Stimulated activated CD4-positive, alpha-beta T cell treated with anti-CD3 and anti-CD28 coated beads, Interleukin-15, amount 100 ng/mL, for 48 hours (primary cell): ENCODE measurements at places on chromosomes 7 and 10.

GRCh38 chr7:151805191-151805590 is 71.7 kb downstream of the PRKAG2 start:
- DNase-seq: no peak

- DNase-seq: no peak
Measured at GRCh38 chr7:68420342-68421192, 1177.7 kb upstream of the AUTS2 start.

DNA sequence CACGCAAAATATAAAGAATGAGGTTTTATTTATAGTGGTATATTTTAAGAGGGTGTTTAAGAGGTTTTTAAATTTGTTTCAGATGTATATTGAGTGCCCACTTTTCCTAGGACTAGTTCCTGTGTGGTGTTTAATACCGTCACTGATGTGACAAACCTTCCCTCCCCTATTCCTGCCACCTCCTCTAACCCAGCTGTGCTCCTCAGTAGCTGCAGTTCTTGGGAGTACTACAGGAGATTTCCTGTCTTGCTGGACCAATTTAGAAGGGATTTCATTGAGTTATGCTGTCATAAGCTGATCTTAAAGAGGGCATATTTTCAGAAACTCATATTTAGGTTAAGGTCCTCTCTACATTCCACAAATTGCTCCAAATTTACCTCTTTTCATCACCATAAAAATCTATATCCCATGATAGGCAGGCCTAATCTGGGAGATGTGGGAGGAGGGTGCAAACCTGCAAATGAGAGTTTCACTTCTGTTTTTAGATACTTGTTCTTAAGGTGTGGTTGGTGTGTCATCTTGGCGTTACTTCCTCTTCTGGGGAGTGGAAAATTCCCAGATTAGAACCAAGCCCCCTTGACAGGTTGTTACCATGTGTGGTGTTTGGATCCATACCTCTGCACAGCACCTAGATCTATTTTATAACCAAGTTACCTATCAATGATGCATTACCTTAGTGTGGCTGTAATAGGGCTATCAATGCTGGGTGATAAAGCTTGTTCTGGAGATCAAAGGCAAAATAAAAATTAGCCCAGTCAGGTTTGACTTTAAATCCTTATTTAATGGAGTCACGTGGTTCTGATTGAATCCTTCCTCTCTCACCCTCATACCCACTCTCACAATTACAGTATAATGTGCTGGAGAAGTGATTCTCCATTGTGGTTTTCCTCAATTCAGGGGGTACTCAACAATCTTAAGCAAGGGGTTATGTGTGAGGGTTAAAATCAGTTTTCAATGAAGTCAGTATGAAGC is 141.1 kb downstream of the CDK14 start:
- no peak for DNase-seq

- no peak for DNase-seq
Measured at GRCh38 chr10:22230158-22230833, 12.5 kb upstream of the EBLN1 start.

DNA sequence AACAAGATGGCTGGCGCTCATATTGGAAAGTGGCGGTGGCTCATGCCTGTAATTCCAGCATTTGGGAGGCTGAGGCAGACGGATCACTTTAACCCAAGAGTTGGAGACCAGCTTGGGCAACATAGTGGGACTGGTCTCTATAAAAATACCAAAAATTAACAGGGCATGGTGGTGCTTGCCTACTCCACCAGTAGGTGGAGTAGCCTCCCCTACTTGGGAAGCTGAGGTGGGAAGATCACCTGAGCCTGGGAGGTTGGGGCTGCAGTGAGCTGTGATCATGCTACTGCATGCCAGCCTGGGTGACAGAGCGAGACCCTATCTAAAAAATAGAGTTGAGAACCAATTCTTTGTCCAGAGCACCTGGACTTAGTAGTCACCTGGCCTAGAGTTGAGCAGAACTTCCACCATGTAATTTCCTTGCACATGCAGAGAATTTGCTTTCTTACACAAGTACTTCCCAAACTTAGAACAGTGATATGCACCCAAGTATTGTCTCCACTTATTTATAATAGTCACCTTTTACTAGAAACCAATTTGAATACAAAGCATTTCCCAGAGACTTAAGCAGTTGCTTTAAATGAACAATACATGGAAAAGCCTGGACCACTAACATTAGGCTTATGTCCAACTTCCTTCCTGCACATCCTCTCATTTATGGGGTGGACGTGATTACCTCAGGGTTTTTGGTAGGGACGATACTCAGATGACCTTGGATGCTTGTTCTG is 15.9 kb downstream of the LAMB4 start:
- no peak for DNase-seq

- peak; percentile 74 for DNase-seq
Measured at GRCh38 chr7:130668258-130669084, at the start of gene COPG2. TSS of gene COPG2 (minus strand) at chr7:130668748. CDS start at chr7:130668668, 80 bp downstream.

DNA sequence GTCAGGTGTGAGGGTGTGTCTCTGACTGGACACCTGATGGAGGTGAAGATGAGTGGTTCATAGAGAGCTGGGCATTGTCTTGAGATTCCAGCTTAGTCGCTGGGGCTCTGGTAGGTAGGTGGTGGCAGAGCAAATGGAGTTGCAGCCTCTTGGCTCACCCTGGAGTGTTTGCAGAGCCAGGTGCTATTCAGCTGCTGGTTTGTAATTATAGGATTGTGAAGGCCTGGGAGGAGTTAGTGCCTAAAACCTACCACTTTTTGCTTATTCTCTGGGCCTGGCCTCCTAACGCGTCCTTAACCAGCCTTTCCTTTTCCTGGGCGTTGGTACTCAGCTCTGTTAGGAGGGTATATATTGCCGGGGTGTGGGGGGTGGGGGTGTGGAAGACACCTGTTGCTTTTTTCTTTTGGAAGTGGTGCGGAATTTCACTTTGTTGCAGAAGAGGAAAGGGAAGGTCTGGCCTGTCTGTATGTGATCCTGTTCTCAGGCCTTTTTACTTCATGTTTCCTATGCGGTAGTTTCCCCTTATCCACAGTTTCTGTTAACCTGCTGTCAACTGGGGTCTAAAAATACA is 3.2 kb downstream of the PPRC1 start:
- no peak for DNase-seq

DNA sequence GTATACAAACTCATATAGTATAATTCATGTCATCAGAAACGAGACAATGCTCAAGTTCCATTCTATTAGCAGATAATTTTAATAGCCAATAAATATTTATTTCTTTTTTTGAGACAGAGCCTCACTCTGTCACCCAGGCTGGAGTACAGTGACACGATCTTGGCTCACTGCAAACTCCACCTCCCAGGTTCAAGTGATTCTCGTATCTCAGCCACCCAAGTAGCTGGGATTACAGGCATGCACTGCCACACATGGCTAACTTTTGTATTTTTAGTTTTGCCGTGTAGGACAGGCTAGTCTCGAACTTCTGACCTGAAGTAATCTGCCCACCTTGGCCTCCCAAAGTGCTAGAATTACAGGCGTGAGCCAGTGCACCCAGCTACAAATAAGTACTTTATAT is 45.7 kb downstream of the ORC5 start:
- no peak for DNase-seq

- DNase-seq: no peak
Measured at GRCh38 chr10:15601819-15602218, 117.9 kb downstream of the ITGA8 start.

DNA sequence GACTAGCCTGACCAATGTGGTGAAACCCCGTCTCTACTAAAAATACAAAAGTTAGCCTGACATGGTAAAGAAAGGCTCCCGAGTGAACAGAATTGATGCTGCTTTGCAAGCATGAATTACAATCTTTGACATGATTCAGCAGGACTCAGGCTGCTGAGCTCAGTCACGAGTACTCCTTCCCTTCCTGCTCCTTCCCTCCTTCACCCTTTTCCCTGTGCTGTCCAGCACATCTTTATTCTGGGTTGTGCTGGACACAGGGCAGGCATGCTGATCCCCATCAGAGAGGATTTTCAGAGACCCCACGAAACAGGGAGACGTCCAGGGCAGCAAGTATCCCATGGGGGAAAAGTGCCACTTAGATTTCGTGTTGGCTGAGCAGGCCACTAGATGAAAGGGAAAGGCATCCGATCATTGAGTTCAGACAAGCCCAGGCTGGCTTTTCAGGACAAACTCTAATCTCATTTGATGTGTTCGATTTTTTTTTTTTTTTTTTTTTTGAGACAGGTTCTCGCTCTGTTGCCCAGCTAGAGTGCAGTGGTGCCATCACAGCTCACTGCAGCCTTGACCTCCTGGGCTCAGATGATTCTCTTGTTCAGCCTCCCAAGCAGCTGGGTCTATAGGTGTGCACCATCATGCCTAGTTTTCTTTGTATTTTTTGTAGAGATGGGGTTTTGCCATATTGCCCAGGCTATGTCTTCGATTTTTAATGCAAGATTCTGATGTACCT is 36.5 kb downstream of the BAMBI start:
- DNase-seq: no peak

DNA sequence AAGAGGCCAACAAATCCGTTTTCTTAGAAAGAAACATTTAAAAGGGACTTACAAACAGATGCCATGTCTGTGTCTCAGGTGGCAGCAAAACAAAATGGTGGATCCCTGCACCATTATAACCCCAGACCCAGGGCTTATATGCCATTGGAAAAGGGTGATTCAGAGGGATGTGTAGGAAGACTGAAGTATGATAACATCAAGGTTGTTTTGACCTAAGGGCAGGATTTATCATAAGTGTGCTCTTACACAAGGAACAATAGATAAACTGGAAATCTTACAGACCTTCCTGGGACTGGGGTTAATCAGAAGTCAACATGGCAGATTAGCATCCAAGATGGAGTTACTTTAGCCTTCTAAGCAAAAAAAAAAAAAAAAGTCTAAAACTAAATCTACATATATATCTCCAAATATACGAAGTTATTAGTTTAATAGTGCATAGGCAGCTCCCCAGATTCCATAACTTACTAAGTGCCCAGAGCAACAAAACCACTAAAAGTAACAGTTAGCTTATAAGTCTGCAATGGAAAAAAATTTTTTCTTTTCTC is 34.3 kb upstream of the WNT16 start:
- DNase-seq: no peak

- DNase-seq: no peak
Measured at GRCh38 chr7:82172017-82172416, 271.6 kb downstream of the CACNA2D1 start.

DNA sequence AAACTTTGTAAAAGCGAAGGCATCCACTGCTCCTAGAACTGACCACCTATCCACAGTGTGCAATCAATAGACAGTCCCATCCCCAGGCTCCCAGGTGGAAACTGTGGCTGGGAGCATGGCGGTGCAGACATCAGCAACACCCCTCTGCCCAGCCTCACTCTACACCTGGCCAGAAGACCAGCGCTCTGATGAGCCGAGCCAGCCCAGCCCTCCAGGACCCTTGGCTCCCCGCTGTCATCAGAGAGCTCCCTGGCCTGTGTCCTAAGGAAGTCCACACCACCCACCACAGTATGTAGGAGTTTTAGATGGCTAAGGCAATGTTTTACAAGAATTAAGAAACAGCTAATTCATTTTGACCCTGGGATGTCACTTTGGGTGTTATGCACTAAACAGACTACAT is 81.0 kb downstream of the VOPP1 start:
- no peak for DNase-seq

DNA sequence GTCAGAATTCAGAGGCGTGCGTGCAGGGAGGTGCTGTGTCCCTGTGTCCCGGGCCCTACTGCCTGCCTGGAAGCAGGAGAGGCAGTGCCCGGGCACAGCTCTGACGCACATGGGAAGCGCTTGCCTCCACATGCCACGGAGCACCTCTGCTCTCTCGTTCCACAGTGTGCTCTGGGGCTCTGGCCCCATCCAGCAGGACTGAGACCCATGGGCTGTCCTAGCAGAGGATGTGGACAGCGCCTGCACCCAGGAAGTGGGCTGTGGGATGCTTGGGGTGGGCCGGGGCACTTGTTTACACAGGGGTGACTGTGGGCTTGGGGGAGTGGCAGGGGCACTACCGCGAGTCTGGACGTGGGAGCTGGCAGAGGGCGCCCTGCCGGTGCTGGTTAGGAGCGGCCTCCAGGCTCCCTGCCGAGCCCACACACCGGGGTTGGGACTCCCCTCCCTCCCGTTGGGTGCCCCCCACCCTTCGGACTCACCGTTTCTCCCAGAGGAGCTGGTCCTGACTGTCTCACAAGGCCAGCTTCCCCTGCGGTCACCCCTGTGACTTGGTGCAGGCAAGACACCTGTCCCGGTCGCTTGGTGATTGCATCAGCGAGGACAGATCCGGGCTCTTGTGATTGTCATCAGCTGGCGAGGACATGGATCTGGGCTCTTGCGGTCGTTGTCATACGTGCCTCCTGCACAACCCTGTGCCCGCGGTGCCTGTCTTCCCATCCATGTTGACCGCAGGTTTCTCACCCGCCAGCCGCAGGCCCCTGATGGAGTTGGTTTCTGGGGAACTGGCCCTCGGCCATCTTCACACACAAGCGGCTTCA is 83.1 kb downstream of the NKX6-2 start:
- DNase-seq: no peak

- DNase-seq: no peak
Measured at GRCh38 chr10:121165276-121165675, 314.1 kb downstream of the WDR11 start.

GRCh38 chr10:114990991-114991390 is 53.0 kb downstream of the TRUB1 start:
- DNase-seq: no peak

GRCh38 chr7:15411019-15411418 is 150.8 kb downstream of the AGMO start:
- DNase-seq: no peak

GRCh38 chr10:107611115-107611514 is 446.6 kb upstream of the SORCS1 start:
- DNase-seq: no peak

GRCh38 chr7:106957766-106958165 is 86.7 kb upstream of the PRKAR2B start:
- no peak for DNase-seq

- no peak for DNase-seq
Measured at GRCh38 chr7:96548664-96549063, 161.0 kb downstream of the SEM1 start.

DNA sequence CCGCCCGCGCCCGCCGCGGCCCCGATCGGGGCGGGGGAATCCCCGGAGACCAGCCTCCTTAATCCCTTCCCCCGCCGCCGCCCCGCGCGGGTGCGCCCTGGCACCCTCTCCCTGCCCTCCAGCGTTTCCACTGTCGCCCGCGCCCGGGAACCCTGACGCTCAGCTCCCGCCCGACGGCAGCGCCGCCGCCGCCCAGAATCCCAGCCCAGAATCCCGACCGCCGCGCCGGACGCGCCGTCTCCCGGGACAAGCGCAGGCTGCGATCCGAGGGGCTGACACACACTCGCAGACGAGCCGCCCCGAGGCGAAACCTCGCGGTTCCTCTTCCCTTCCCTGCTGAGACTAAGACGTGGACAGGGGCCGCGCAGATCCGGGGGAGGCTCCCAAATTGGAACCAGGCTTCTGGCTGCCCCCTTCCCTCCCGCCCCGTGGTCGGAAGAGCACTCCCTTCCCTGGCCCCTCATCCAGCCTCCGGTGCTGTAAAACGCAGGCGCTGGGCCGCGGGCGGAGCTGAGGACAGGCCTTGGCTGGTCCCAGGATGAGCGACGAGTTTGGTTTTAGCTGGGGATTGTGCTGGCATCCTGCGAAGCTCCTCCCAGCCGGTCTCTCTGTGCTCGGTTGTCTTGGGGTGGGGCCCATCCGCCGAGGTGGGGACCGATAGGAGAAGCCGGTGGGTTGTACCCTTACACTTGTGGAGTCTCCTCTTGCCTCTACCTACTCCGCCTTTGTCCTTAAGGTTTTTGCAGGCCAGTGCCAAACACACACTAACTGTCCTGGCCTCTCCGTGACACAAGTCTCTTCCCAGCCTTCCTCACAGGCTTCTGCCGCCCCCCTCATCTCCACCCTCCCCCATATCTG is 1.1 kb downstream of the MARVELD1 start:
- no peak for DNase-seq

GRCh38 chr10:323651-324293 is 188.5 kb downstream of the ZMYND11 start:
- peak; percentile 10 for DNase-seq

- DNase-seq: no peak
Measured at GRCh38 chr10:104509981-104510380, 131.1 kb upstream of the SORCS3 start.
